Fibroblast of skin of abdomen (primary cell): ENCODE measurements at places on chromosomes 4 and X.
A peak's percentile ranks its signal among the peaks of the same experiment; 100 is the strongest.

- DNase-seq: no peak
Measured at GRCh38 chr4:130053723-130054122, 957.8 kb downstream of the C4orf33 start.

- DNase-seq: no peak
Measured at GRCh38 chr4:24686866-24687692, 102.7 kb upstream of the DHX15 start.

GRCh38 chrX:7201496-7201895 lies 53.5 kb upstream of the PUDP start:
- no peak for DNase-seq

DNA sequence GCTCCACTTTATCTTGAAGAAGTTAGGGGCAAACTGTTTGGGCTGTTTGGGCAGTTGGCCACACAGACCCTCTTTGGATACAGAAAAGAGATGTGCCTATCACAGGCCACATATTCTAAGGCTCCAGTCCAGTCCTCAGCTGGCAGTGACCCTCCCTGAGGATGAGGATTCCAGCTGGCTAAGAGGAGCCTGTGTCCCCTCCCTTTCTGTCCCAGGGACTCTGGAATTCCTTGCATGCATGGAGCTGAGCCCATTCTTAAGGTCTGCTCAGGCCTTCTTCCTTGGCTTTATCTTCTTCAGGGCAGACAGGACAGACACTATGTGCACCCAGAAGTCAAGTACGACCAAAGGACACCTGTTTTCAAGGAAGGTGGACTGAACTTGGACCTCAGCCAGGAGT lies 23.8 kb upstream of the GK2 start:
- no peak for DNase-seq

DNA sequence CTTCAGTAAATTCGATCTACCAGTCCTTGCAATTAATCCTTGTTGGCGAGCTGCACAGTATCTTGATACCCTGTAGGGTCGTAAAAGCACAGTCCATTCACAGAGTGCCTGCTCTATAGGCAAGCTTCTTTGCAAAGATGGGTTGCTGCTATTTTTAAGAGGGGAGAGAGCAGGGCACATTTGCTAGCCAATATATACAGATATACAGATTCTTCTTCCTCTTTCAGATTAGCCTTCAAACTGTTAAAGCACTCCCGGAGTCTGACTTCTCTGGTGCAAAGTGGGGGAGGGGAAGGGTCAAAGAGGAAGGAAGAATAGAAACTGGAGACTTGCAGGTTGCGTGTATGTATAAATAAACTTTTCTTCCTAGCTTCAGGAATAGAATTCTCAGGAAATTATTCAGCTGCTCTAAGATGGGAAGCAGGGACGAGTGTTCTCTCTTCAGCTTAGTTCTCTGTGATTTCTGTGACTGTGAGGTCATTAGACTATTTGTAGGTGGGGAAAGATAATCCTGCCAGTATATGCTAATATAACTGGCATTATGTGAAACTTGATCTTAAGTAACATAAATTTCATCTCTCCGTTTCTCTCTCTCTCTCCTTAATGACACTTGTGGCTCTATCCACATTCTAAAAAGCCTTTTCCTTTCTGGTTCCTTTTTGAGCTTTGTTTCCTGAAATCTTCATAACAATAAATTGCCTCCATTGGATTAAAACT lies at the start of gene CYSLTR1:
TSS of gene CYSLTR1 (minus strand) at position 242 of the 717 bp plus-strand sequence. CDS start 53,865 bp downstream, outside the sequence.
- DNase-seq: no peak

DNA sequence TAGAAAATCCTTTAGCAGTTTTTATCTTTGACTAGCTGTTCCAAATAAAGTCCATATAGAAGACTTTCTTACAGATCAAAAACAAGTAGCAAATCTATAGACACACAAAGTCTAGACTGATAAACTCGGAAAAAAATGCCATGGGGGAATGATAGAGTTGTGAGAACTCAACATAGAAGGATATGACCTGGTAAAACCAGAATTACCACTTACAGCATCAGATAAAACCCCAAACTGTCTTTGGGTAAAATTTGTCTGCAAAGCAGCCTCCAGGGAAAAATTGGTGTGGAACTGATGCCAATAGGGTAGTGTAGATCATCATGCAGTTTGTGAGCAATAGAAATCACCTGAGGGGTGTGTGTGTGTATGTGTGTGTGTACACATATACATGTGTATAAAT lies 579.1 kb downstream of the SPOCK3 start:
- no peak for DNase-seq

GRCh38 chr4:176052744-176053143 lies 12.9 kb upstream of the WDR17 start:
- no peak for DNase-seq

GRCh38 chr4:139786494-139787354 lies 121.1 kb downstream of the MGST2 start:
- DNase-seq: no peak

- DNase-seq: peak; percentile 48
Measured at GRCh38 chrX:101550751-101551379, 518 bp downstream of the ARMCX1 start.

DNA sequence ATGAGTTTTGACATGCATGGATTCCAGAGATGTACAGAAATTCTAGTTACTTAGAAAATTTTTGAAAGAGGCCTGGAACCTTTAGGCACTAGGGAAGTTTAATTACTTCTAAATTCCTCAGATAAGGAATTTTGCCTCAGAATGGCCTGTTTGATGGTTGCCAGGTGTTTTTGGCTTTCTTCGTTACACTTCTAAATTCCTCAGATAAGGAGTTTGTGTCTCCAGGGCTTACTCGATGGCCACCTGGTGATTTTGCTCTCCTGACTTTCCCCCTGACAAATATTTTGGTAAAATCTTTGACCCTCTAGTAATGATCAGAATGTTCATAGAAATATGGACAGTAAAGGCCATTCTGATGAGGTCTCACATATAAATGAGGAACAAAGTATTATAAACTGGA lies 64.3 kb downstream of the BEX3 start:
- DNase-seq: no peak

- no peak for DNase-seq
Measured at GRCh38 chrX:848386-848785, 217.8 kb downstream of the SHOX start.

GRCh38 chr4:48681856-48682255 lies 98.2 kb downstream of the FRYL start:
- peak; percentile 35 for DNase-seq

DNA sequence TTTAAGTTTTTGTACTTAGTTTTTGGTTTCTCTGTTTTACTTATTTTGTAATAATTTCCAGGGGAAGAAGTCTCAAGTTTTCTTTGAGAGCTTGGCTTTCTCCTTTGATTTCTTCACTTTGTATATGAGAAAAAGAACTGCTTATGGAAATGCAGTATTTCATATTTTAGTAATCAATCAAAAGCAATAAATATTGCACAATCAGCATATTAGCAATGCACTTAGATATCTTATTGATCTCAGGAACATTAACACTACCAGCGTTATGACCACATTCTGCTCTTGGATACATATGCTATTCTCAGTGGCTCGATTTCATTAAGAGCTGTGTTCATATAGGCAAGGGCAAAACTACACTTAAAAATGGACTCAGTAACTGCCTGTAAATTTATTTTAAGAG lies 381.0 kb upstream of the DMD start:
- DNase-seq: no peak

GRCh38 chr4:171636606-171637005 lies 176.6 kb upstream of the GALNTL6 start:
- no peak for DNase-seq

DNA sequence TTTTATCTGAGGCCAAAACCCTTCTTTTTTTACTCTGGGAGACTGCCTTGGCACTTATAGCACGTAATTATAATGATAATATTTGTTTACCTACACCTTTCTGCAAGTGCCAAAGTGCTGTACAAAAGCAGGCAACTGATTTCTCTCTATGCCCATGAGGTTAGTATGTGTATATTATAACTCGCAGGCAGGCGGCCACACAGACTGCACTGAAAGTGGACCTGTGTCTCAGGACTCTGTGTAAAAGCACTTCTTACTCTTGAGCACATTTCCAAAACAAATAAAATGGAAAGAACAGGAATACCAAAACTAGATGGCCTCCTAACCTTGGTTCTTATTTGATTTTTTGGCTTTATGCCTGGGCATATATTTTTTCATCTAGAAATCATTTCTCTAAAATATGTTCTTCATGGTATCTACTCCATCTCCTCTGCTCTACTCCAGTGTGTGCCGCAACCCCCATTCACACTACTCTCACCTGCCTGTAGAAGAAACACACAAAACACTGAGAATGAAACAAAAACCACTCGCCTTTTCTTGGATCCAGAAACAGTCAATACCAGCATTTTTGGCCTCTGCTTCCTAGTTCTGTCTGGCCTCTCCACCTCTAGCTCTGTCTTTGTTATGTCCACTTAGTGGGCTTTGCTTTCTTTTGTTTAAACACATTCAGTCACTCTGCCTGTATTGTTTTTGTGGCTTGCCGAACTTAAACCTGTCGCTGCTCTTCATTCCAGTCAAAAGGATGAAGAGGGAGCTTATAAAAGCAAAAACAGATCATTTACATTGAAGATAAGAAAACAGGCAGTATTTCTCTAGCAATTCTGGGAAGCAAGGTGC lies 934.5 kb upstream of the TENM3 start:
- DNase-seq: no peak

DNA sequence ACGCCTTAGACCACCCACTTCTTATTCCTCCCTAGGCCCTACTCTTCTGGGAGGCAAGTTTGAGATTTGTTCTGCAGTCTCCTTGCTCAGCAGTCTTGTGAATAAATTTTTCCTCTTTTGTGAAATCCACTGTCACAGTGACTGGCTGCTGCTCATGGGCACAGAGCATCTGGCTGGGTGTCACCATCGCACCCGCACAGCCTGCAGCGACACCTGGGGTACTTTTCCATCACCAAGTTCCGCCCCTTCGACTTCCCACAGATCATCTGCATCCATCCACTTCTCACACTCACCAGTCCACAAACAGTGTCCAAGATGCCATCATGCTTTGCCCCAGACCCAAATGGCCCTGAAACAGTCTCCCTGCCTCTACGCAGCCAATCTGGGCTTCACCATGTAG lies 36.4 kb upstream of the AFAP1 start:
- no peak for DNase-seq

- DNase-seq: no peak
Measured at GRCh38 chrX:154321594-154321993, 26.0 kb downstream of the TKTL1 start.

- DNase-seq: no peak
Measured at GRCh38 chr4:10684631-10685030, at the start of gene CLNK. Gene CLNK (minus strand): TSS chr4:10684768. CDS start chr4:10667869, 16,899 bp downstream.

- no peak for DNase-seq
Measured at GRCh38 chr4:102295153-102295862, 50.0 kb downstream of the SLC39A8 start.

- DNase-seq: no peak
Measured at GRCh38 chrX:80432863-80433262, 12.6 kb downstream of the TENT5D start.

DNA sequence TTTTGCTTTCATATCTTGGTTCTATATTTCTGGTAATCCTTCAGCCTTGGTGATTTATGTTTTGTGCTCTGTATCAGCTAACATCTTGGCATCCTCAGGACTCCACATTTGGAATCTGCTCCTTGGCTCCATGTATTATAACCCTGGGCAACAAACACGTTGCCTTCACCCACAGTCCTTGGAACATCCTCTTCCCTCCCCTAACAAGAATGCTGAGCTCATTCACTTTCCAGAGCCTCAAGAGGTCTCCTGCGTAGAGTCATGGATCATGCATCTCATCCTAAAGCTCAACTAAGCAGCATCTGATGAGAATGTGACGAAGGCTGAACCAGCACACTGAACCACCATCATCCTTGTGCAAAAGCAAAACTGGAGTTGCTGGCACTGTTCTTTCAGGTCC lies 60.5 kb upstream of the C1GALT1C1 start:
- no peak for DNase-seq

DNA sequence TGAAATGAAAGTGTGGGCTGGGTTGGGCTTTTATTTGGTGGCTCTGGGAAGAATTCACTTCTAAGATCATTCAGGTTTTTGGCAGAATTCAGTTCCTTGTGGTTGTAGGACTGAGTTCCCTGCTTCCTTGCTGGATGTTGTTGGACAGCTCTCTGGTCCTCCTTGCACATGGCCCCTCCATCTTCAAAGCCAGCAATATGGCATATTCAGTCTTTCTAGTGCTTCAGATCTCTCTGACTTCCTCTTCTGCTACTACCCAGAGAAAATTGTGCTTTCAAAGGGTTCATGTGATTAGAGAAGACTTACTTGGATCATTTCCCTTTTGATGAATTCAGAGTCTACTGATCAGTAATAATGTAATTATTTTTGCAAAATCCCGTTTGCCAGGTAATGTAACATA lies 12.8 kb upstream of the IGFBP7 start:
- DNase-seq: no peak

- DNase-seq: no peak
Measured at GRCh38 chr4:25013756-25014661, 16.7 kb downstream of the LGI2 start.

DNA sequence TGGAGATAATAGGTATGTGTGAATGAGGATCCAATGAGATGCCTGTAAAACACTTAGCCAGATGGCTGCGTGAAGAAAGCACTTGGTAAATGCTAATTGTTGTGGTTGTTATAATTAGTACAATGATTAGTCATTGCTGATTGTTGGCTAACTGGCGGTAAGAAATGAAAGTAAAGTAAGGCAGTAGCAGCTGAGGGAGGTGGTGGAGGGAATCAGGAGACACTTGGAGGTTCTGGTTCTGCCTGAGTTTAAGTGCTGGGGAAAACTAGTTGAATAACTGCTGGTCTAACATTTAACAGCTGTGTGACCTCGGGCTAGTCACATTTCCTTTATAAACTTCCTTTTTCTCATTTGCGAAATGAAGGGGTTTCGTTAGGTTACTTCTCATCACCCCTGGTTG lies 30.9 kb downstream of the CD38 start:
- no peak for DNase-seq

GRCh38 chr4:99651016-99651769 lies 6.4 kb downstream of the C4orf54 start:
- no peak for DNase-seq

DNA sequence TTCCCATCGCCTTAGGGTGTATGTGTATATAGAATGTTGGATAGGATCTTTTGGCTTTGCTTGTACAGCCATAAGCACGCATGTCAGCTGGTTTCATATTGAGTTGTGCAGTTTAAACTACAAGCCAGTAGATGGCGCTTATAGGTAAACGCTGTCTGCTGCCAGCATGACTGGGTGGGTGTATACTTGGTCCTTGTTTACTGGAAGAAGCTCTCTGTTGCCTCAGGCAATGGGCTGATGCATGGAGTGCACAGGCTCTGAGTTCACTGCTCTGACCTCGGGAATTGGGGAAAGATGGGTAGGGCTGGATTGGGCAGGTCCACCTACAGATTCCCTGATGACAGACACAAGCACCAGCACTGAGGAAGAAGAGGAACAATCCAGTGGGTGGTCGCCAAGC lies 831.5 kb downstream of the STIM2 start:
- peak; percentile 30 for DNase-seq

DNA sequence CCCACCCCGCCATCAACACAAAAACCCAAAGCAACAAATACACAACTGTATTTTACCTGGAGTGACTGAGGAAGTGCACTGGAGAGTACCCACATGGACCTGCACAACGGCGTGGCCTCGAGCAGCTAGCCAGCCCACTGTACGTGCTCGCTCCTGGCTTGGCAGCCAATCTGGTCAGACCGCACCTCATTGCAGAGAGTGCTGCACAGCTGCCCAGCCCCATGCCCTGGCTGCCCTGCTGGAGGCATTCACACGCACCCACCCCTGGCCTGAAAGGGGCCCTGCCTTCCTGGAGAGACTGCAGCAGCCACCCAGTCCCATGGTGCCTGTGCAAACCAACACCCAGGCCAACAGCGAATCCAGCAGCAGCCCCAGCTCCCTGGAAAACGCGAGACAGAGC lies 116.3 kb downstream of the GALNTL6 start:
- DNase-seq: no peak

GRCh38 chr4:7309636-7310390 lies 117.5 kb downstream of the SORCS2 start:
- DNase-seq: no peak
